ENCODE measurements at places on chromosomes 13 and 19.

GRCh38 chr19:42105368-42105767, 26.9 kb downstream of the POU2F2 start:
- DNase-seq = no peak

DNA sequence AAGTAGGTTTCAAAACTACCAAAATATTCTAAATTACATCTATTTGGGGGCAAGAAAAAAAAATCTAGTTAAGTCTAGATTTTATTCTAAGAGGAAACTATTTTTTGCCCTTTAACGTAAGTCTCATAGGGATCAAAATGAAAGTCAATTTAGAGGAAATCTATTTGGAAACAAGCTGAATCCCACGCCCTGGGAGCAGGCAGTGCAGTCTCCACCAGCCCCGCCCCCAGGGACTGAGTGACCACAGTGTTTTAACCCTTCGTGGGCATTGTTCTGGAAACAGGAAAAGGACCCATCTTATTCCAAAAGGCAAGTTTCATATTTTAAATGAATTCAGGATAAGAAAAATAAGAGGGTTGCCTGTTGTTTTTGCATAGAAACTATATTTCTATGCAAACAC, 209.7 kb downstream of the SPRY2 start:
- DNase-seq = no peak

- DNase-seq = no peak
These were observed 38.8 kb downstream of the ARHGEF7 start for GRCh38 chr13:111153977-111154332.

DNA sequence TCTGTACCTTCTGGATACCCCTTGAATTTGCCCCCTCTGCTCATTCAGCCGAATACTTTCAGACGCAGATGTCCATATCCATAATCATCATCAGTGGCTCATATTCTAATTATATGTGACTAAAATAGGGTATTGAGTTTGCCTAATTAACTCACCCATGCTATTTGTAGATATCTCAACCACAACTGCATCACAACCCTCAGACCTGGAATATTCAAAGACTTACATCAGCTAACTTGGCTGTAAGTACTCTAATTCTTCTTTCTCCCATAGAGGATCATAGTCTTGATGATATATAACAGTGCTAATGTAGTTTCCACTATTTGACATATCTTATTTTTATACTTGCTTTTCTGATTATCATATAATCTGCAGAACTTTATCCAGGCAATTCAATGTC, 35.8 kb downstream of the RXFP2 start:
- DNase-seq = no peak

- peak; percentile 51 for DNase-seq
These were observed 60.0 kb downstream of the TPT1 start for GRCh38 chr13:45280751-45281634.

DNA sequence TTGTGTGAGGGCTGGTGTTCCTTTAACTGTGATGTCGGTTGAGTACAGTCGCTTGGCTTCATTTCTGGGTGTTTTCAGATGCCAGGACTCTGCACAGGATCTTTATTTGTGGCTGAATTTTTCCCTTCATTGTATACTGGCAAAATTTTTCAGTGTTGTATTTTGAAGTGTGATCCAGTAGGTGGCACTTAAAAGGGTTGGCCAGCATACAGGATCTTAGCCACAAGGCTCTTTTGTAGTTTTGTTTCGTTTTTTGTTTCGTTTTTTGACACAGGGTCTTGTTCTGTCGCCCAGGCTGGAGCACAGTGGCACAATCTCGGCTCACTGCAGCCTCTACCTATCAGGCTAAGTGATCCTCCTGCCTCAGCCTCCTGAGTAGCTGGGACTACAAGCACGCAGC, 8.7 kb downstream of the FCAR start:
- DNase-seq = peak; percentile 21

DNA sequence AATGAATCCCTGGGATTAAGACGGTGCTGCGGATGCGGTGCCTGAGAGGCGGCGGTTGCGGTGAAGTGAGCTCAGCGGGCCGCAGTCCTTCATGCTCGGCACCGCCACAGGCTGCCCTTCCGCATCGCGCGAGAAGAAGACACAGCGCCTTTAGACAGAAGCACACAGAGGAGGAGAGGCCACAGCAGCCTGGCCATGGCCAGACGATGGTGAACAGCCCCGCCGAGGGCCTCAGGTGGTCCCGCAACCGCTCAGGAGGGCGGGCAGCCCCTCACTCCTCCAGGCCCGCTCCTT, 459.2 kb downstream of the MYO16 start:
- DNase-seq = no peak

DNA sequence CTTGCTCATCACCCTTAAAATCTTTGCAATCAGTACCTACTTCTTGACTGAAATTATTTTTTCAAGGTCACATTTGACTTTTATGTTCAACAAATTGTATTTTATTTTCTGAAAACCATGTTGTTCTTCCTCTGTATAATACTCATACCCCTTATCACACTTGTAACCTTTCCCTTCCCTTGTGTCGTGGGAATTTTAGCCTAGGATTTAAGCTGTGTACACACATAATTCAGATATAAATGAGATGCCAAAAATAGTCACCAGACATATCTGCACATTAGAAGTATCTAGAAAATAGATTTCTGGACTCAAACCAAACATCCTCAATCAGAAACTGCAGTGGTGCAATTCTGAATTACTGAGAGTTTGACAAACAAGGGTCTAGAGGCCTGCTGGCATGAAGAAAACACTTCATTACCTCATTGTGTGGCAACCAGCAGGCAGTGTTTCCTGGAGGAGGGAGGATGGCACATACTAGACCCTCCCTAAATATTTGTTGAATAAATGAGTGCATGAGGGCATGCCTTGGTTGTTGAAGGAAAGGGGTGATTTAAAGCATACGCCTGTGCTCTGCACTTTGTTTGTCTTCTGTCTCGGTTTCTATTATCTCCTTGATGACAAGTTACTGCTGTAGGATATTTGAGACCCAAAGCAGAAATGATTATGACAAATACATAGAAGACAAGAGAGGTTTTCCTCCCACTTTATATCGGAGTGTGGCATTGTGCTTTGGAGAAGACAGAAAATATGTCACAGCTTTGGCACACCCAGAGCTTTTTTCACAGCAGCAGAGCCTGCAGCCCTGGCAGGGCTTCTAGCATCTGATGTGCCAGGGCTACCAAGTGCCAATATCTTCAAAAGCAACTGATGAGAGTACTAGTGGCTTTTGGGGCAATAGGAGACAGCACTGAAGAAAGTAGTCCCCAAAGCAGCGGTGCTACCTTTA, 881.1 kb downstream of the PCDH9 start:
- no peak for DNase-seq

GRCh38 chr19:27851543-27852060, 1361.3 kb downstream of the UQCRFS1 start:
- no peak for DNase-seq

DNA sequence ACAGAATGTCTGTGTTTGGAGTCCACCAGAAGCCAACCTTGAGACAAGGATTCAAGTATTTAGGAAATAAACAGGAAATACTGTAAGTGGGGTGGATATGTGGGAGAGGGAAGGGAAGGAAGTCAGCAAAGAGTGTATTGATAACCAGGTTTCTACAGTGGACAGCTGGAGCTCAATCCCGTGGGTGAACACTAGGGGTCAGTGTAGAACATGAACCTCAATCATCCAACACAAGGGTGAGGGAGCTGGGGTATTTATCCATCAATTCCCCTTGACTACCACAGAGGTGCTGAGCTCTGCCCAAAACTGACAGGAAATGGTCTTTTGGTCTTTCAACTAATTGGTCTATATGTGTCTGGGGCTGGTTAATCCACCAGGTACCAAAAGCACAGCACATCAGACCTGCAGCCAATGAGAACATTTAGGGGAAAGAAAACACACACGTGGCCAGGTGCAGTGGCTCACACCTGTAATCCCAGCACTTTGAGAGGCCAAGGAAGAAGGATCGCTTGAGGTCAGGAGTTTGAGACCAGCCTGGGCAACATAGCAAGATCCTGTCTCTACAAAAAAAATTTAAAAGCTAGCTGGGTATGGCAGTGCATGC, 5.6 kb upstream of the SYDE1 start:
- DNase-seq = peak; percentile 63

GRCh38 chr13:103730407-103730806, 664.2 kb upstream of the SLC10A2 start:
- DNase-seq = no peak

- no peak for DNase-seq
These were observed 66.9 kb downstream of the NHLRC3 start for GRCh38 chr13:39105110-39105509.

DNA sequence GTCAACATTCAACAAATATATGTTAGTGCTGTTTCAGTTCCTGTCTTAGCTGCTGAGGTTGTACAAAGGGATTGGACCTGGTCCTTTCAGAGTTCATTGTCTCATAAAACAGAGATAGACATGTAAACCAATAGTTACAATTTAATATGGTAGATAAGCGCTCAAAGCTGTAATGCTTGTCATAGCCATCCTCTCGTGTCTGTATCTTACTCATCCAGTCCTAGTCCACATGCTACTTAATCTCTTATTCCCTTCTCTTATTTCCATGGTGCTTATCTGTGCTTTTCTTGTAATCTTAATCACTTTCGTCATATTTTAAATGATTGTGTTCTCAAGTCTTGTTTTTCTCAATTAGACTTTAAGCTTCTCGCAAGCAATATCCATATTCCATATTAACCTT, 185.2 kb upstream of the OBI1 start:
- no peak for DNase-seq

DNA sequence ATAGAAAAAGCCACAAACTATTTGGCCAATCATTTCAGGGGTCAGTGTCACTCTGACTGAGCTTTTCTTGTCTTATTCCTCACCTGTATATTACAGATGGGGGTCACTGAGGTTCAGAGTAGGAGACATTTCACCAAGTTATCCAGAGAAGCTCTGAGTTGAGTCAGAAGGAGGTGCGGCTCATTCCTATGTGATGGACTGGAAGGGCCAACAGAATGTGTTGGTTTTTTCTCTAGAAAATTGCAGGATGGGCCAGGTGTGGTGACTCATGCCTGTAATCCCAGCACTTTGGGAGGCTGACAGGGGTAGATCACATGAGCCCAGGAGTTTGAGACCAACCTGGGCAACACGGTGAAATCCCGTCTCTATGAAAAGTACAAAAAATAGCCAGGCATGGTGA, 24.5 kb upstream of the ZNF83 start:
- DNase-seq = no peak

- DNase-seq = no peak
These were observed 18.1 kb downstream of the PGLS start for GRCh38 chr19:17529239-17530158.

DNA sequence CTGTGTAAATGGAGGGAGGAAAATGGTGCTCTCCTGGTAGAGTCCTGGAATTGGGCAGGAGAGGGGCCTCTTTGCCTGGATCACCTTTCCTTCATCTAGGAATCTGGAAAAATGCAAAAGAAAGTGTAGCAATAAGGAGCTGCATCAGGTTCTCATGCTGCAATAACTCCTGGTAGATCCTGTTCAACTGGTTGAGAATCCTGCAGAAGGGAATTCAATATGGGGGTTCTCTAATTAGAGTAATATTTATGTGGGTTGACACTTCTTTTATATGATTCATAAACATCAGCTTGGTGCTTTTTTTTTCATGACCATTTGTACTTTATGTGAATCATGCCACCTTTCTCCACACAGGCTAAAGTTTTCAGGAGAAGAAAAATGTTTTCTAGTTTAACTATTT, 9.5 kb upstream of the NUDT15 start:
- no peak for DNase-seq

DNA sequence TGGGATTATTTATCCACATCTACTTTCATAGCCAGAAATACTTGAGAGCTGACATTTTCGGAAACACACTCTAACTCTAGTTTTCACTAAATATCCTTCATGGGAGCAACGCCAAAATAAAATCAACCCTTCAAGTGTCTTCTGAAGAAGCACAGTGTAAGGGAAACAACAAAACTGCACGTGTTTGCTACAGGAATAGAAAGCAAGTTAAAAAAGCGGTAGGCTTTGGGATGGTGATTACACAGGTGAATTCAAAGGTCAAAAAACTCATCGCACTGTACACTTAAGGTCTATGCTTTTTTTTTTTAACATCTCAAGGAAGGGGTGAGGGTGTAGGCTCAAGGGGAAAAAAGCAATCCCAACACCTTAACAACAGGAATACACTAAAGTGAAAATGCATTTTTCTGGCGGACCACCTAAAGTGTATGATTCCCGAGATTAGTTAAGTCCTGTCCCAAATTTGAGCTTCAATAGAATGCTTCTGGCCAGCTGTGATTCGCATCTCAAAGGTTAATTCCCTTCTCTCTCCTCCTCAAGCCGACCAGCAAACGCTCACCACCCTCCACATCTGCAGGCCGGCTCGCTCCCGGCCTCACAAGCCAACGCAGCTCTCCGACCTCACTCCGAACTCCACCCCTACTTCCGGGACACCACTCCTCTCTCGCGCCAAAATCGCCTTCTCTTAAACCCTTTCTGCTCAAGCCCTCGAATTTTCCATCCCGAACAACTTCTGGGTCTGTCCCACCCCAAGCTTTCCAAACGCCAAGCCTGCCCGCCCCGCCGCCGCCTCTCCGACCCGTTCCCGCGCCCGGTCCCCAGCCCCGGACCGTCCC, 1.1 kb downstream of the ARGLU1 start:
- peak; percentile 58 for DNase-seq
